IPS DF 6.9 (cell line): ENCODE measurements at places on chromosomes 6 and 20.

DNA sequence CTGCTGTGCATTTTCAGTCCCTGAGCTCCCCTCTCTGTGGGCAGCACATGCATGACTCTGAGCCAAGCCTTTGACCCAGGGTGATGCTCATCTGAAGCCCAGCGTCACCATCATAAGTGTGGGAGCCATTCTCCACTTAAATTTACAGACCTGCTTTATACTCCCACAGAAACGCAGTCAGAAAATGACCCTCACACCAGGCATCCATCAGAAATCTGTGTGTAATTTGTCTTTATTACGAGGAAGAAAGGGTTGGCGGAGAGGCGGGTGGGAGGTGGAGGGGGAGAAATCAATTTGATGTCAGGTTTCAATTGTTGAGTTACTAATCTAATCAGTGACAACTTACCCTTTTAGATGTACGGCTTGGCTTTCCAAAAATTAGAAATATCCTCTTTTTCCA lies 353.6 kb downstream of the MAFB start:
- no peak for DNase-seq

DNA sequence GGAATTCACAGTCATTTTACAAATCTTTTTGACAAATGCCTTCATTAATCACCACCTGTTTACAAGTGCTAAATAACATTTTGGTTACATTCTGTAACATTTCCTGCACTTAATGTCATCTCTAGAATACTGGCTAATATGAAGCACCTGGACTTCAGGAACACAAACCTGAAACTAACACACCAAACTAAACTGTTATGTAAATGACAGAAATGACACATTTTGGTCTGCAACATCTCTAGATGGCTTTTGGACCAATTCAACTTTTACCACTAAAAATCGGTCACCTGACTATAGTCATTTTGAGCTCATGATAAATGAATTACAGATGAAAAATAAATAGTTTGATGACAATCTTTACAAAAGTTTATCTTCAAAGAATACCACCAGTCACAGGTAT lies 80.6 kb downstream of the ATG5 start:
- no peak for DNase-seq

- DNase-seq = no peak
Measured at GRCh38 chr6:36578431-36578830, 15.7 kb upstream of the SRSF3 start.

DNA sequence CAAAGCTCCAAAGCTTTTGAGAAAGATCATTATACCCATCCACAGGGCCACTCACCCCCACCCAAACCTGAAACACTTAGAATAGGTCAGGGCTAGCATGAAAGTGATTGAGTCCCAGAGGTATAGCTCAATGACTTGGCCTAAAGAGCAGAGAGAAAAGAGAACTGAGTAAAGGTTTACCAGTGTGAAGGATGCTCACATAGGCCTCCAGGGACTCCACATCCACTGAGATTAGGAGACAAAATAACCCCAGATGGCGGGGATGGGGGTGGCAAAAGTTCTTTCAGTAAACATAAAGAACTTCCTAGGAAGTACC lies 12.2 kb downstream of the SAYSD1 start:
- DNase-seq = no peak

GRCh38 chr20:3045042-3045815 lies 623 bp upstream of the MRPS26 start:
- no peak for DNase-seq

DNA sequence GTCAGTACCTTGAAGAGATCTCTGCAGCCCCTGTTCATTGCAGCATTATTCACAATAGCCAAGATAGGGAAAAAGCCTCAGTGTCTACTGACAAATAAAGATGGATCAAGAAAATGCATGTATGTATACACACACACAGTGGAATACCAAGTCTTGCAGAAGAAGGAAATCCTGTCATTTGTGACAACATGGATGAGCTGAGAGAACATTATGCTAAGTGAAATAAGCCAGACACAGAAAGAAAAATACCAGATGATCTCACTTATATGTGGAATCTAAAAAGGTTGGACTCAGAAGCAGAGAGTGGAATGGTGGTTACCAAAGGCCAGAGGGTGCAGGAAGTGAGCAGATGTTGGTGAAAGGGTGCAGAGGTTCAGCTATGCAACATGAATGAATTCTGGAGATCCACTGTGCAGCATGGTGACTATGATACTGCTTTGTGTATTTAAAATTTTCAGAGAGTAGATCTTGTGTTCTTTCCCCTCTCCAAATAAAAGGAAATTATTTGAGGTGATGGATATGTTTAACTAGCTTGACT lies 11.0 kb upstream of the SLC22A1 start:
- DNase-seq = no peak

GRCh38 chr20:41701588-41702348 lies 83.6 kb upstream of the CHD6 start:
- no peak for DNase-seq

- no peak for DNase-seq
Measured at GRCh38 chr6:149129371-149130077, 188.0 kb upstream of the TAB2 start.

DNA sequence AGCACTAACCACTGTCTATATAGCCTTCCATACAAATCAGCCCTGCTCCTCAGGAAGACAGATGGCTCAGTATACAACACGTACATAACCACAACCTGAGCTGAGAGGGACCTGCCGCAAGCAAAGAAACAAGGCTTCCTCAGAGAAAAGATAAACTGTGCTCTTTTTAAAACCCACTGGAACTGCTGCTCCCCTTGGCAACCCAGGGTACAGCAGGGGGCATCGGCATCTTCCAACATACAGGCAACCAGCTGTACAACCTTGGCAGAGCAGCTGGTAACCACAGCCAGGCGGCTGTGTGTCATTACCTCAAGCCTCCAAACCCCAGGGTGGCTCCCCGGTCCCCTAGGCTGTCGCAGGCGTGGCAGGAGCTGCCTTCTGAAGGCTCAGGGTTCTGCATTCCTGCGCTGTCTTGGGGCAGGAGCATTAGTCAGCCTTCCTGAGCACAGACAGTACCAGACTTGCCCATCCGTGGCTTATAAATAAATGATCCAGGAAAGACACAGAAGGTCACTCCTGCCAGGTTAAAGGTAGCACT lies 249.5 kb downstream of the ADGRG6 start:
- DNase-seq = no peak

DNA sequence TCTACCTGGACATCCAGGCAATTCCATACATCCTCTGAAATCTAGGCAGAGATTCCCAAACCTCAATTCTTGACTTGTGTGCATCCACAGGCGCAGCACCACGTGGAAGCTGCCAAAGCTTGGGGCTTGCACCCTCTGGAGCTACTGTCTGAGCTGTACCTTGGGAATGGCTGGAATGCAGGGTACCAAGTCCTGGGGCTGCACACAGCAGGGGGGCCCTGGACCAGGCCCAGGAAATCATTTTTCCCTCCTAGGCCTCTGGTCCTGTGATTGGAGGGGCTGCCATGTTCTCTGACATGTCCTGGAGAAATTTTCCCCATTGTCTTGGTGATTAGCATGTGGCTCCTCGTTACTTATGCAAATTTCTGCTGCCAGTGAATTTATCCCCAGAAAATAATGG lies 391.9 kb upstream of the CHD6 start:
- no peak for DNase-seq

- DNase-seq = no peak
Measured at GRCh38 chr20:63089051-63089907, 82.5 kb upstream of the BHLHE23 start.

GRCh38 chr6:109738667-109739066 lies 47.6 kb downstream of the FIG4 start:
- DNase-seq = no peak

DNA sequence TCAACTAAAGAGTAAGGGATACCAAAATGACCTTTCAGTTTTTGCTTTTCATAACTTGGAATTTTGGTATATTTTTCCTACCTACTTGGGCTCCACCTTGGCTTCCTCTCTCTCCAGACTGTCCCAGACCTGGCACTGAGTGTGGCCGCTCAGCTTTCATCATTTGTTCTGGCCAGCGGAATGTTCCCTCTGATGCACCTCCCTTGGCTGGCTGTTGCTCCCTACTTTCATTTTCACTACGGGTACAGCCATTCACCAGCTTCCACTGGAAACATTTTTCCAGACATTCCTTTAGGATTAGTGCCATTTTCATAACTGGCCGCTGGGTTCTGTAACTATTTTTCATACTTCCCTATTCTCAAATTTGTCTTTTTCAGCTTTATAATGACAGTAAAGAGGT lies 487.4 kb downstream of the TENT5A start:
- DNase-seq = no peak

- DNase-seq = no peak
Measured at GRCh38 chr20:50333131-50333670, 142.6 kb downstream of the CEBPB start.

DNA sequence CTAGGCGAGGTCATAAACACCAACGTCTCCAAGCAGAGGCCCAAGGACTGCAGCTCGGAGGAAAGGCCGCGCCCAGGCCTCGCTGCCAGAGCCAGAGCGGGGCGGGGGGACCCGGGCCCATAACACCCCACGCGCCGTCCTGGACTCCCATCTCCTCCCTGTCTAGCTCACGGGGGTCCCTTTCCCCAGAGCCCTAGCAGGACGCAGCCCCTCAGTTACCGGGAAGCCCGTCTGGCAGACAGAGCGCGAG lies 44.9 kb downstream of the MDFI start:
- DNase-seq = no peak
